Tracheal epithelial cell (primary cell): ENCODE measurements at places on chromosomes 6 and 20. TPM values are rescaled to one million over a fixed set of nuclear protein-coding genes. Genes with fewer than 3 reads are reported as not detected.

Gene MLN
- total RNA-seq, result not detected in 2 replicates

Gene ADGRF1
- 6.7 and 16.8 TPM in 2 replicates for total RNA-seq

Gene CENPW
- 0.85 and 2.9 TPM in 2 replicates for total RNA-seq

Gene PDYN
- total RNA-seq, result not detected in 2 replicates

Gene BMP6
- total RNA-seq, result 1.1 and 2.2 TPM in 2 replicates

Gene SLC22A2
- total RNA-seq, result 3.9 TPM in 1 of 2 replicates, not detected in the other

Gene HLA-DMA
- 1.2 and 1.5 TPM in 2 replicates for total RNA-seq

Gene CRISP2
- not detected in 2 replicates for total RNA-seq
